Natural killer cell treated with Interleukin-12 subunit alpha and Interleukin-12 subunit beta and Interleukin-15 and Interleukin-18, amount 100 ng/mL, for 72 hours (primary cell): ENCODE measurements at places on chromosomes 11 and 22. TPM values are rescaled to one million over a fixed set of nuclear protein-coding genes. Genes with fewer than 3 reads are reported as not detected.
A peak's percentile ranks its signal among the peaks of the same experiment; 100 is the strongest.

The MUC6 gene
- total RNA-seq = not detected

The MMP8 gene
- not detected for total RNA-seq

GRCh38 chr11:44780940-44781631, 54.3 kb downstream of the TSPAN18 start:
- DNase-seq = no peak

DNA sequence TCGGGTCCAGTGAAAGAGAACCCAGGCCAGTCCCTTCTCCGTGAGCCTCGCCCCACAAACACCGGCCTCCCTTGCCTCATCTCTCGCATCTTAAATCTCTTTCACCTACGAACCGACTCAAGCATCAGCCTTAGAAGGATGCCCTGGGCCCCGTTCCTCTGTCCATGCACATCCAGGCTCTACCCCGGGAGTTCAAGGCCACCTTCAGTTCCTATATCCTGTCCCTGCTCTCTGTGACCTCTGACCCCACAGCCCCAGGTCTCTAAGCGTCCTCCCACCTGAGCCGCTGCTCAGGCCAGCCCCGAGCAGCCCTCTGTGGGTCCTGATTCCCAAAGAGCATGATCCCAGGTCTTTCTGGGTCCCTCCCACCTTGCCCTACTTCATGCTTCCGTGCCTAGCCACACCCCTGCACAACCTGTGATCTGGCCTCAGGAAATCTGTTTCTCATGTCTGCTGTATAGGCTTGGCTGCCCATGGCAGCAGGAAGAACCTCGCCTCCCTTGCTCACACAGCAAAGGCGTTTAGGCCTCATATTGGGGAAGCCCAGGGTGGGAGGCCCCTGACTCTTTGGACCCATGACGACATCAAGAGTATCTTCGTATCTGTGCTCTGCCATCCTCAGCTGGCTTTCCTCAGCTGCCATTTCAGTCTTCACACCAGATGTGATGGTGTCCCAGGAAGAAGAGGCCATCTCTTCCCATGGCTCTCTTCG, 77.5 kb upstream of the SEPTIN5 start:
- no peak for DNase-seq

The OR51B4 gene
- total RNA-seq = not detected

DNA sequence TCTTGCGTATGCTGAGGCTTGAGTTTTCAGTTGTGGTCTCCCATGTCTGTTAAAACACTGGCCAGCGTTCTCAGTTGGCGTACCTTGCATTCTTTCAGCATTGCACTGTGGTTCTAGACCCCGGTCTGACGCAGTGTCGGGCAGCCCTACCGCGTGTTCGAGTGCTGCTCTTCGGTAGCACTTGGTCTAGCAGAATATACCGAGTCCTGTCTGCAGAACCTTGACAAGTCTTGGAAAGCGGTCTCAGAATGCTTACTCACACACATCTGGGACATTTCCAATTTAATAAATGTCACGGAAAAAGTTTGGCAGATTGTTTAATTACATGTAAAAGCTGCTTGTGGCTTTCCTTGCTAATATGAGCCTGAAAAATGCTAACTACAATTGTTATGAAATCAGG, 32.6 kb downstream of the PPFIA1 start:
- DNase-seq = peak; percentile 15
